ENCODE measurements at places on chromosomes 6 and 20.
A peak's percentile ranks its signal among the peaks of the same experiment; 100 is the strongest.

DNA sequence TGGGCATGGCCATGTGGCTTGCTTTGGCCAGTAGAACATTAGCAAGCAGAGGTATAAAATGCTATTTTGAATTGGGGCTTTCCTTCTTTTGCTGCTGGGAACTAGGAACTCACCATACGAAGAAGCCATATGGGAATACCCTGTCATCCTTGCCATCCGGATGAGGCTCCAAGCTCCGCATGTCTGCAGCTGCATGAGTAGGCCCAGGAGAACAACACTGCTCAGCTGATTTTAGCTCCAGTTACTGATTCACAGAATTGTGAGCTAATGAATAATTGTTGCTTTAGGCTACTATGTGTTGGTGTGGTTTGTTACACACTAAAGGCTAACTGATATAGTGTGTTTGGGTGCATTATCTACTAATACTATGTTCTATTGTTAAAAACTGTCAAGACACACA lies 2.7 kb upstream of the PLCB4 start:
- no peak for DNase-seq

GRCh38 chr20:19405958-19406357 lies 193.5 kb downstream of the SLC24A3 start:
- DNase-seq: no peak

- no peak for DNase-seq
These were observed 37.0 kb downstream of the MDFI start for GRCh38 chr6:41675176-41675775.

DNA sequence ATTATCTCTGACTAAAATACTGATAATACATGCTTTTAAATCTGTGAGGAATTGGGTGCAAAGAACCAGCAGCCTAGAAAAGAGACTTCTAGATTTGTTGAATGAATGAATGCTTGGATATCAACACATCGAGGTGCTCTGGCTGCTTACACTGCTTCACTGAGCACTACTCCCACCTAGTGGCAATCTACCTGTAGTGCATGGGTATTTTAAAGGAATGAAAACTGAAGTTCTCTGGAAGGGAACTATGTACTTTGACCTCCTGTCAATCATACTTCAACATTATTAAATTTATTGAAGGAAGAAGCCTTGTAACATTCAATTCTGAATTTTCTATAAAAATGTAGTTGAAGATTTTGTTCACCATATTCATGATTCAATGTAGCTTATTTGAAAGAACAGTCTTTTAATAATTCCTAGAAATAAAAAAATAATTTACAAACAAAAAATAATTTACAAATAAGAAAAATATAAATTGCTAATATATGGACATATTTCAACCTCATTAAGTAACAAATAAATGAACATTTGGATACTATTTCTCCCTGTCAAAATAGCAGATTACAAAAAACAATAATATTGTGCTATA lies 111.2 kb upstream of the MMS22L start:
- no peak for DNase-seq

- DNase-seq: no peak
These were observed 136.0 kb upstream of the FOXQ1 start for GRCh38 chr6:1175877-1176276.

DNA sequence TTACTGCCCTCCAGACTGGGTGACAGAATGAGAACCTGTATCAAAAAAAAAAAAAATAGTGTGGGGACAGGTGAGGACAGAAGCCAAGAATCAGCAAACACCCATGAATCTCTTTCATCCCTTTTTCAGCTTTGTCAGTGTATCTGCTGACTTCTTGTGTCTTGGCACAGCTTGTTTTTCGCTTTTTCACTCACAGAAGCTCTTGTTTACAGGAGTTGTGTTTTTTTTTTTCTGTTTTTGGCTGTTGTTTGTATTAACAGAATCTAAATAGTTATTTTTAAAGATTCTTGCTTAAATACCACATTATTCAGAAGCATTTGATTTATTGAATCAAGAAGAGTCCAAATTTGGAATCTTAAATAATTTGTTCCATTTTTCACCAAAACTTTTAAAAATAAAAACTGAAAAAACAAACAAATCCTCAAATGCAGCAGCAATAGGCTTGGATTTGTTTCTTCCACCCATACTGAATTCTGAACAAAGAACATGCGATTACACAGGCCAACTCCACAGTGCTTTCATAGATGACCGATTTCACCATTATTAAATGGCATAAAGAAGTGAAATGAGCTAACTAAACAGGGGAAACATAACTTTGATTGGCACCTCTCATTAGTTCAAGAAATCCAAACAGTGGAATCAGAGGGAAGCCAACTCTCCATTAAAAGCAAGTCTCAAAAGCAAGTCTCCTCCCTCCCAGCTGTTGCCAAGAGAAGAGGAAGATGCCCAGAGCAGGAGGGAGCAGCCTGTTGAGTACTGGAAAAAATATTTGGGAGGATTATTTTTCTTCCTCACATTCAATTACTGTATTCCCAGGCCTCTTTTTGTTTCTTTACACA lies 27.2 kb upstream of the GPR63 start:
- DNase-seq: no peak

DNA sequence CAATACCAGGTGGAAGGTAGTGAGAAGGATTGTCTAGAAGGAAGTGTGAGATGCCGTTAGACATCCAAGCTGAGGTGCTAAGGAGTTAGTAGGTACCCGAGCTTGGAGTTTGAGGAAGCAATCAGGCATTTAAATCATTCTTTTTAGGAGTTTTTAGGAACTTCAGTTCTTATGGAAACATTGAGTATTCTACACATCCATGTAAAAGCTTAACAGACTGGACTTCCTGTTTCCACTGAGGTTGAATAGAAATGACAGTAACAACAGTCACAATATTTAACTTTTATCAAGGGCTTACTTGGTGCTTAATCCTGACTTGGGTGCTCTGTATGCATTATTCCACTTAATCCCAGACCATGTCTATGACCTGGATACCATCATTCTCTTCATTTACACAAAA lies 136.4 kb downstream of the UST start:
- DNase-seq: no peak

DNA sequence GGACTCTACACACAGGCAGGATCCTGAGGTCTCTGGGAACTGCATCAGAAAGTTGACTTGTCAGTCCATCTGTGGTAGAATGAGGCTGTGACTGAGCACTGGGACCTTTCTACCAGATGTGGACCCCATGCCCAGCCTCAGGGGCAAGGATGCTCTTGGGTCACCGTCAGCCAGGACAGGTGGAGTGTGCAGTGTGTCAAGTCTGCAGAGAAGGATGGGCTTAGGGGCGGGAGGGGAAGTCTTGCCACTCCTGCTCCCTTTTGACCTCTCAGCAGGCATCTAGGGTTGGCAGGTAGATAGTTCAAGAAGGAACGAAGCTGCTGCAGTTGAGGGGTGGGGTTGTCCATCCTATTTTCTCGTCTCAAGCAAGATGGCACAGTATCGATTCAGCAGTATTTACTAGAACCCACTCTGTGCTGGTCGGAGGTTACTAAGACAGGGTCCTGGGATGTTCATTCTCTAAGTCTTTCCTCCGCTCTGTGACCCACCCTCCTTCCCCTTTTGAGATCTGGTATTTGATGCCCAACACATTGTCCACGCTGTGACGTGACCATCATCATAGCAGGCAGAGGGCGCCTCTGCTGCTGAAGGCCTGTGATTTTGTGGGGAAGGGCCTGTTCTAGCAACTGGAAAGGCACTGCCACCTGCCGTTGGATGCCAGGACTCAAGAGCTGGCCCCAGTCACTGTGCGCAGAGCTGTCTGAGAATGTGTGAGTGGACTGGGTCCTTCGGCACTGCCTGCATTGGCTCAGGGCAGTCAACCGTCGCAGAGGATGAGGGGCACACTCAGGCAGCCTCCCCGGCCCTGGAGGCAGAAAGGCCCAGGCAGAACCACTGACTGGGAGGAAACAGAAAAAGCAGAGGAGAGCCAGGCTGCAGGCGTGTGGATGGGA lies 23.2 kb downstream of the RBCK1 start:
- peak; percentile 51 for DNase-seq
